ENCODE measurements at places on chromosomes 4 and X.

- DNase-seq, result no peak
These were observed 904.1 kb downstream of the NLGN4X start for GRCh38 chrX:5324546-5324945.

DNA sequence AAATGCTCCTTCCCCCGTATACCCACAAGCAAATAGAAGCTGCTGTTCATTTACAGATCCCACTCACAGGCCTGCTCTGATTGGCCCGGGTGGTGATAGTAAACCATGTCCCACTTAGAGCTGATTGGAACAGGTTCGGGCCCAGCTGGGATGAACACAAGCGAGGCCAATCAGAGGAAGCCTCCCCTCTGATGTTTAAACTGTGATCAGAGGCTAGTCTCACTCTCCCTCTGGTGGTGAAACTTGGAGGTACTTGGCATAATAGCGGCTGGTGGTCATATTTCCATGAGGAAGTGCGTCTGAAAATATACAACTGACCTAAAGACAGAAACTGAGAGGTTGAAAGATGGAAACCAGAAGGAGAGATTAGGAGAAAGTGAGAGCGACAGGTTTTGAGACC lies 51.5 kb upstream of the TRPC3 start:
- peak; percentile 3 for DNase-seq

GRCh38 chr4:13445841-13446790 lies 38.0 kb downstream of the RAB28 start:
- DNase-seq, result no peak

DNA sequence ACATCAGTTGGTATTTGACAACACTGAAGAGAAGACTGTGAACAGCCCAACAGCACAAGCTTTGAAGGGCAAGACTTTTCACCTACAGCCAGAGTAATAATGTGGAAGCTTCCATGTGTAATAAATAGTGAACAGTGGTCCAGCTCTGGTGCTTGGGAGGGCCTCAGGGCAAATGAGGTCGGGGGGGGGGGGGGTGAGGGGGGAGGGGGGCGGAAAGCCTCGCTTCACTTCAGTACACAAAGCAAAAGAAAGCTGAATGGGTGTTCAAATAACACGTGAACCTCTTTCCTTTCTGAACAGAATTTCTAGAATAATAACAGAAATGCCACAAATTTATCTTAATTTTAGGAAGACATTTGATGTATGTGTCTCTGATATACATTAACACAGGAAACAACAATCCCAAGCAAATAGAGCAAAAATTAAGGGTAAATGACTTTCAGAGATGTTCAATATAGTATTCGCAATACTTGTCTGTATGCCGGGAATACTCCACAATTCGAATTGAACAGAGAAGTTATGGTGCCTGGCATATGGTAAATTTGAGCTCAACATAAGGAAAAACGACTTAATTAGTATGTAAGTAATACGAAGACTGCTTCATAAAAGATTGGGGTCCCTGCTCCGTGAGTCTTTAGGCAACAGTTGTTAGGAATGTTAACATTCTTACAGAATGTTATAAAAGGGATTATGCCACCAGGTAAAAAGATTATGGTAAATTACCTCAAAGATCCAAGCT lies 92.6 kb downstream of the FRYL start:
- no peak for DNase-seq

GRCh38 chr4:141376769-141377168 lies 156.1 kb downstream of the ZNF330 start:
- DNase-seq, result no peak

DNA sequence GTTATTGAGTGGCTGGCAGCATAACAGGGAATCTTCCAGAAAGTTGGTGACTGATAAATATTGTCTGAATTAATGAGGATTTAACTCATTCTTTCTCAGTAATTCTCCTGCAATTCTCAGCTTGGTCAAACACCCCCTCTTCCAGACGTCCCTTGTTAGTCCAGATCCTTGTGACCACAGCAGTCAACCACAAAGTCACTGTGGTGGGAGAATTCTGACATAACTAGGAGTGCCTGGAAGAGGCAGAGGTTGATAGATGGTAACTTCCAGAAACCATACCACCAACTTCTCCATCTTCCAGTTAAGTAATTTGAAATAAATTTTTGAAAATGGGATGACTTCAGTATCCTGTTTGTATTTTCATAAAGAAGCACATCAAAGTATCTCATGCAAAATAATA lies 90.1 kb downstream of the CEP44 start:
- no peak for DNase-seq

DNA sequence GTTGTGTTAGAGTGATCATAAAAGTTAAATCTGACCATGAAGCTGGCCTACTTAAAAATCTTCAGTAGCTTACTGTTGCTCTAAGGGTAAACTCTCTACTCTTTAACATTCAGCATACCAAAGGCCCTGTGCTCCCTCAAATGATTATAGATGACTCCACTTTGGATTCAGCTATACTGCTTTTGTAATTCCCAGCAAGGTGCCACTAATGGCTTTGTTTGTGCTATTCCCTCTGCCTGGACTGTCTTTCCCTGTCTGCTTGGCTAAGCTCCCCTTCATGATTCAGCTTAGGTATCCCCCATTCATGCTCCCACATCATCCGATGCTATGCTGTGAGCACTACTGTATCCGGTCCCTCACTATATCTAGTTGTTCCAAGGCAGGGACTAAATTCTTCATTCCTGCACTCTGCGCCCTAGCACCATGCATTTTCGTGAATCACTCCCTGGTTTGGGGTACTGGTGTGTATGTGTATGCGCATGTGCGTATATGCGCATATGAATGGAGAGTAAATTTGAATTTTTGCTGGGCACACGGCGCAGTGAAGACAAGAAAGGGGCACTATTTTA lies 453 bp upstream of the PBDC1 start:
- peak; percentile 7 for DNase-seq

GRCh38 chr4:56426273-56426672 lies 9.1 kb downstream of the PPAT start:
- no peak for DNase-seq

GRCh38 chr4:7843831-7844593 lies 95.6 kb downstream of the AFAP1 start:
- peak; percentile 40 for DNase-seq

DNA sequence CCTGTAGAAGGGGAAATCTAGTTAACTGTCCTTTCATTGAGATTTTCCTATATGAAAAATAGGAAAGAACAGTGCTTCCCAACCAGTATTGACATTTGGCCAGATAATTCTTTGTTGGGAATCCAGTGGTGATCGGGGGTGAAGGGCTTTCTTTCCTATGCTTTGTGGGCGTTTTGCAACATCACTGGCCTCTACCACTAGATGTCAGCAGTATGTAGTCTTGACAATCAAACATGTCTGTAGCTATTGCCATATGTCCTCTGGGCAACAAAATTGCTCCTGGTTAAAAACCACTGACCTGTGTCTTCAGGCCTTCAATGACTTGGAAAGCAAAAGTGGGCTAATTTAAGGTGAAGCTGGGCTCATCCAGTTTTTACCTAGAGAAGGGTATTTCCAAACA lies 658.5 kb downstream of the DACH2 start:
- DNase-seq, result no peak

DNA sequence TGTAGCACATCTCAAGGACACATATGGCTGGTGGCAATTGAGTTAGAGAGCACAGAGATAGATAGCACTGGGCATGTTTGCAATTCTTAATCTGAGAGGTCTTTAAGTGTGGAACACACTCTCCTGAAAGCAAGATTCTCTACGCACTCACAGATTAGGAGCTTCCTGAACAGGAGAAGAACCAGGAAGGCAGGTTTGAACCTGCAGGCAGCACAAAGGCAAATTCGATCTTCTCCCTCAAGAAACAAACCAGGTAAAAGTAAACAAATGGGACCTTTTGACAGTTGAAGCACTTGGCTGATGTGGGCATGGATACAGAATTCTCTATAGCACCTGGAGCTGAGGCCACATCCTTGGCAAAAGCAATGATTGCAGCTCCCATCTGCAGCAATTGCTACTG lies 24.3 kb downstream of the HS3ST1 start:
- DNase-seq, result no peak

- DNase-seq, result no peak
These were observed 50.8 kb downstream of the DTHD1 start for GRCh38 chr4:36332023-36332781.

DNA sequence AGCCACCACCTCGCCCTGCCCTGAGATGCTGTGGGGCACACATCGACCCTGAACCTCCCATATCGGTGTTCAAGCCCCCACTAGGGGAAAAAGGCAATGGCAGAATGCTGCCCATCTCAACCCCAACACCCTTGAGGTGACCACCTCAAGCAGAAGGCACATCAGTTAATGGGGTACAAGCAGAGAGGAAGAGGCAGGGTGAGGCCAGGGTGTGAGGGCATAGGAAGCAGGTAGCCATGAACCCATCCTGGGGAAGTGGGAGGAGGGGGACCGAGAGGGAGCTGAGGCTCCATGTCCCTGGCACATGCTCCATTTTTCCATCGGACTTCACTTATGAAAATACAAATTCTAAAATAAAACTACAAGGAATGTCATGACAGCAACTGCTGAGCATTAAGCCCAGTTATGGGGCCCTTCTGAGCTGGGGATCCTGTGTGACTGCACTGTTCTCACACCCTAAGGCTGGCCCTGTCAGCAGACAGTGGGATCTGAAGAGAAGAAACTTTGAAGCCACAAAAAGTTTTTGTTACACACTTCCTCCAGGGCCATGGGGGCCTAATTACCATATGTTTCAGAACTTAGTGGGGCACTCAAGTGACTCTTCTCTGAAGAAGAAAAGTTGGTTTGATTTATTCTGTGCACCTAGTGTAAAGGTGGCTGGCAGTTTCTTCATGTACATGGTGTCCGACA lies 68.2 kb upstream of the FAM241A start:
- no peak for DNase-seq

All from effector CD8-positive, alpha-beta T cell (primary cell).